ENCODE measurements at places on chromosomes 12 and 14.

DNA sequence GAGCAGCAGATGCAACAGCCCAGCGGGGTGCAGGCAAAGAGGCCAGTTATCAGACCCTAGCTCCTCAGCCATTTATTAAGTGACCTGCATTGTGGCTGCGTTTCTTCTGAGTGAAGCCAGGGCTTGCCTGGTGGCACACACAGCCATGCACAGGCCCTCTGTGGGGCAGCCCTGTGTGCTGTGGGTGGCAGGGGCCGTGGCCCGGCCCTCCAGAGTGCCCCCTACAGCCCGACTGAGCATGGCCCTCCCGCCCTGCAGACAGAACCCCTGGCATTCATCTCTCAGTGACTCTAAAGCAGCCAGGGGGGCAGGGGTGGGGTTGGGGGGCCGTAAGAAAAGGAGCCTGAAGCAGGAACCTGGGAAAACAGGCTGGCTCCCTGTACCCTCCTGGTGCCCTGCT is 226.0 kb upstream of the PWP1 start:
- no peak for DNase-seq

DNA sequence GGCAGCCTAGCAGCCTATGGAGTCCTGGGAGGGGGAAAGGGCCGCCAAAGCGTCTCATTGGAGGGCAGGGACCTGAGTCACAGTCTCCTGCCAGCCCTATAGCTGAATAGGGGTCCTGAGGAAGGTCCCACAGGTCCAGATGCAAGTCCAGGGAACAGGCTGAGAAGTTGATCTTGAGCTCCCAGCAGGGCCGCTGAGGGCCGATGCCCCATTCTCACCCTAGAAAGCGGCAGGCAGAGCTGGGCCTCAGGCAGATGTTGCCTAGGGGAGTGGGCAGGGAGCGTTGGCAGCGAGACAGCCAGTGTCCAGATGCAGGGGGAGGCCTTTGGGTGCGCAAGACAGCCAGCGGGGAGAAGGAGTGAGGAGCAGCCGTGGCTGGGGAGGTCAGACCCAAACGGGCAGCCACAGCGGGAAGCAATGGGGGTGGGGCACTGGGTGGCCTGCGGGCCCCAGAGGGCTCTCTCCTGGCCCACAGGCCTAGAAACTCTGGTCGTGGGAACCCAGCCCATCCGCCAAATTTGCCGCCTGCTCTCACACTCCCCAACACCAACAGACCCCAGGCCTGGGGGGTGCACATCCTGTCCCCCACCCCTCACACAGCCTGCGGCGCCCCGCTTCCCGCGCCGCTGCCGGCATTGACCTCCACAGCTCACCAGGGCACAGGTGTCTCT is 1.1 kb downstream of the HDAC7 start:
- no peak for DNase-seq

- DNase-seq, result no peak
These were observed 24.5 kb downstream of the DYRK4 start for GRCh38 chr12:4586500-4586899.

- no peak for DNase-seq
These were observed 17.6 kb downstream of the ANKRD9 start for GRCh38 chr14:102491786-102492530.

GRCh38 chr14:47040550-47040949 is 389.0 kb upstream of the RPL10L start:
- DNase-seq, result no peak

DNA sequence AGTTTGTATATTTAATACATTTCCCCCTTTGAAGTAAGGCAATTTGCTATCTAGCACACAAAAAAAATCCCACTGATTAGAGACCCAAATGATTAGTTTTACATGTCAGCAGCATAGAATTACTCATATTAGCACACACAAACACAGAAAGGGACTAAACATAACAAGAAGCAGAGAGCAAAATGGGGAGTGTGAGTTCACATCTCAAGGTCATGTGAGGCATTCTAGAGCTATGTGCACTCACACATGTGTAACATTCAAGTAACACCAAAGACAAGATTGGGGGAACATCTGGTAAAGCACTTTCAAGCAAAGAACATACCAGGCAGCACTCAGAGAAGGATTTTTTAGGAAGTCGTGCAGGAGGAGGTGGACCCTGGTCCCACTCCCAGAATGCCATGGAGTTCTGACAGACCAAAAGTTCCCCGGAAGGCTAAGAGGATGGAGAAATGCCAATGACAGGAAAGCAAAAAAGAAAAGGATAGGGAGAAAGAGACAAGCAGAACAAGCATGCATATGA is 105.8 kb upstream of the SINHCAF start:
- DNase-seq, result no peak

GRCh38 chr12:129696405-129696804 is 207.4 kb downstream of the TMEM132D start:
- DNase-seq, result no peak

GRCh38 chr12:4044101-4044500 is 170.9 kb upstream of the PARP11 start:
- DNase-seq, result no peak

DNA sequence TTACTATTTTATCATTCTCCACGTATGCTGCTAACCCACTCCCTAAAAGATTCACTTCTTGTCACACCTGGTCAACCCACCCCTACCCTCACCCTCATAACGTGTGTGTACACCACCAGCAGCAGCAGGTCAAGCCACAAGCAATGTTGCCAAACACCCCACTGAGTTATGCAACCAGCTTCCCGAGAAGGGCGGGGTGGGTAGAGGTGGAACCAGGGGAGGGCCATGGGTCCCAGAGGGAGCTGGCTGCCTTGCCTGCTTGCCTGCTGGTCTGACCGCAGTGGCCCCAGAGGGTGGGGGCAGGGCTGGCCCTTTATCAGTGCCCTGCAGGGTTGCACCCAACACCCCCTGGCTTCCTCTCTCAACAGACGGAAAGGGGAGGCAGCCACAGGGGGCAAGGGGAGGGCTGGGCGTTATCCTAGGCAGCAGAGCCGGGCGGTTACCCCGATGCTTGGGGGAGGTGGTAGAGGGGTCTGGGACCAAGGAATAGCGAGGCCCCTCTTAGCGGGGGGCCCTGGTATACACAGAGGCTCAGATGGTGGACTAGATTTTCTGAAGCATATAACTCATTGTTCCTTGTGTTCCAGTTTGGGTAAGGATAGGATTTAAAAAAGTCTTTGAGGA is 3.5 kb upstream of the NFE2 start:
- no peak for DNase-seq

DNA sequence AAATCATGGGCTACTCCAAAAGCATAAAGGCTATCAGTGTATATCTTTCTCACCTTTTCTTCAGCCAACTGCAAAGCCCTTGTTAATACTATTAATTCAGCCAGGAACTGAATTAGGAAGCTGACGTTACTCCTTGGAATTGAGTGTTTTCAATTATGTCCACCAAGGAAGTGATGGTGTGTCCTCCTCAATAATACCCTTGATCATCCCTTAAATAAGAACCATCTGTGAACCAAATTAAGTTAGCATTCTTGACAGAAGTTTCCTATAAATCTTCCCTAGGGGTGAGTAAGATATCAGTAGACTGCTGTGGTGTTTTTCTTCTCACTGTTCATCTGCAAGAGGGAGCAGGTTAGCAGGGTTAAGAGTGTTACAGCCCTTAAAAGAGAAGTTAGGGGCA is 252.3 kb upstream of the AVPR1A start:
- no peak for DNase-seq
